ENCODE measurements at places on chromosomes 2 and 18.

DNA sequence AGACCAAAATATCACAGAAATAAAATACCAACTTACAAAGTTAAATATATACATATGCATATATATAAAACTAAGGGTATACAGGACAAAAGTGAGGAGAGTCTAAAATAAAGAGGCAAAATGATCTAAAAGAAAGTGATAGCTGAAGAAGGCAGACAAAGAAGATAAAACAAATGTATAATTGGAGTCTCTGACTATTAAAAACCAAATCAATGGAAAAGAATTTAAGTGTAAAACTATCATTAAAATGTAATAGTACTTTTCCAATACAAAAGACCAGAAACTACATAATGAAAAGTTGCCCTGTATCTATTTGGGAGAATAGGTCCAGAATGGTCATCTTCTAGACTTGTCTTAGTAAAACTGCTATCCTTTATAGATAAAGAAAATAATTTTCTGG is 267.4 kb upstream of the KLHL14 start:
- no peak for DNase-seq

DNA sequence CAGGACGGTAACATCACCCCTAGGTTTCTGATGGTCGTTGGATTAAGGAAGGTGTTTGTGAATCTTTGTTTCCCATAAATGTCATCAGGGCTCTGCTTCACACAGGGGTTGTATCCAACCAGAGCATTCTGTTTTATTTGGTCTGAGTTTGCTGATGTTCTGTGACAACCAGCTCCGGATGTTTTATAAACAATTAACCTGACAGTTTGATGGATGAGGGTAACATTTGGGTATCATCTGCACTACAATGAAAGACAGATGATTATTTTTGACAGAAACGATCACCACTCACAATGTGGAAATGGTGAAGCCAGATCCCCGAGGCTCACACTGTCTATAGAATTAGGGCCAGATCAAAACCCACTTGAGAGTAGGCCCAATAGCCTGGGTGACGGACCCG is 107.1 kb downstream of the CDC42EP3 start:
- DNase-seq: no peak

DNA sequence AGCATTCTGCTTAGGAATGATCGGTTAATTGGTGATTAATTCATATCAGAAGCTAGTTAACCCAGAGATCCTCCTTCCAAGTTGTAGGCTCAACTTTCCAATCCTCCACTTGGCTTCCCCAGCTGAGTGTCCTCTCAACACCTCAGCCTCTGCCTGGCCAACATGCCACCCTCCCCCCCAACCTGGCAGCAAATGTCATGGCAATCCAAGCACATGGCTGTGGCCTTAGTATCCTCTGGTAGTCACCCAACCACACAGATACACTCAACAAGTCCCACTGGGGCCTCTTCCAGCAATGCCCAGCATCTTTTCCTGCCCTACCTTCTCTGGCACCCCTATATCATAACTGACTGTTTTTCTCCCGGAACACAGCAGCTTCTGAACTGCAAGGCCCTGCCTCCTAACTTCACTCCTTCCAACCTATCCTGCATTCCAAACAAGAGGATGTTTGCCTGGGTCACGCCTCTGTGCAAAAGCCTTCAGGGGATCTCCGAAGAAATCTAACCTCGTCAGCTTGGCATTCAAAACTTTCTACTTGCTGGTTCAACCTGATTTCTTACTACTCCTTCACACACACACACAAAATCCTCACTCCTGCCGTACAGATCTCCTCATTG is 195.0 kb downstream of the CYP26B1 start:
- no peak for DNase-seq

GRCh38 chr2:172079416-172079815 is 5.9 kb upstream of the DLX1 start:
- no peak for DNase-seq

- peak; percentile 6 for DNase-seq
These were observed 133.5 kb downstream of the ASXL3 start for GRCh38 chr18:33711514-33711913.

- DNase-seq: peak; percentile 14
These were observed 467.1 kb downstream of the MBD2 start for GRCh38 chr18:53757328-53757727.

DNA sequence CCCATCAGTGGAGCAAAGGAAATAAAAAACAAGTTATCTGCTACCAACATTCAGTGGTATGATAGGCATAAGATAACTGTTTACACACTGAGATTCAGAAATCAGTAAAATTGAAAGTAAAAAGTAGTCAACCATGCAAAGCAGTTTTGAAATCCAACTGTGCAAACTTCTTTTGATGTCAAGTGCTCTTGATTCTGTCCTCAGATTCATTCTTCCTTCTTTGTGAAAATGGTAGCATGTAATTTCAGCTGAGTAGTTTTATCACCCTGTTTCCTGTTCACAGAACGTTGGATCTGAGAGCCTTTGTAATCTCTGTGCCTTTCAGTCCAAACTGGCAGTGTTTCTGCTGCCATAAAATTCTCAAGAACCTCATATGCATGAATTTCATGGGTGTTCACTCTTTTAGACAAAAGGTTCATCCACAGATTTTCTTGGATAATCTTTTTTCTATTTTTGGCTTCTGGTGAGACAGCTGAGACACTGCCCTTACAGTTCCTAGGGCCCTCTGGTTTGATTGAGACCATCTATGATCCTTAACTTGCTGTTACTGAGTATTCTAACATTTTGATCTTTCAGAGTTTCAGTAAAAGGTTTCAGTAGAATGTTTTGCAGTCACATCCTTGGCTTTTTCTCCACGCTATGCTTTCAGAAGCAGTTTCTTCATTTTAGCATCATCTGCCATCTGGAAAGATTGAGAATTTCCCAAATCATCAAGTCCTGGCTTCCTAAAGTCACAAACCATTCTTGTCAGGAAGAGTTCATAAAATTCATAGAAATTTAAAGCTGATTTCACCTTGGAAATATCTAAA is 272.3 kb upstream of the EPHA4 start:
- DNase-seq: no peak

DNA sequence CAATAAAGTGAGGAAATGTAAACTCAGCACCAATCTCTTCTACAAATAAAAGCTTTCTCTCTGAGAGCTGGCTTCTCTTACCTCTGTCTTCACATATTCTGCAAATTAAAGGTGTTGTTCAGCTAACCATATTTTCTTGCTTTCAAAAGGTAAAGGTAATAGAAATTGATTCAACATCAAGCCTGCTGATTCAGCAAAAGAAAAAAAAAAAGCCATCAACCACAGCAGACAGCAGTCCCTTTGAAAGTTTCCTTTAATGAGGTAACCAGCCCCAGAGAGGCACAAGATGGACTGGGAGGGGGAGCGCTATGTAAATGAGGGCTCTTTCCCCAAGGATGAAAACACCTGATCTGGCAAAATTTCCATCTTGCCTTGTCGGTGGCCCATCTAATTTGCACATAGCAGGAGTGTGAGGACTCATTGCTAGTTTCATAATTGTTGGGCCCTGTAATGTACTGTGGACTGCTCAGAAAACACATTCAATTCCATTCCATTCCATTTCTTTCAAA is 154.9 kb upstream of the SOX11 start:
- no peak for DNase-seq

DNA sequence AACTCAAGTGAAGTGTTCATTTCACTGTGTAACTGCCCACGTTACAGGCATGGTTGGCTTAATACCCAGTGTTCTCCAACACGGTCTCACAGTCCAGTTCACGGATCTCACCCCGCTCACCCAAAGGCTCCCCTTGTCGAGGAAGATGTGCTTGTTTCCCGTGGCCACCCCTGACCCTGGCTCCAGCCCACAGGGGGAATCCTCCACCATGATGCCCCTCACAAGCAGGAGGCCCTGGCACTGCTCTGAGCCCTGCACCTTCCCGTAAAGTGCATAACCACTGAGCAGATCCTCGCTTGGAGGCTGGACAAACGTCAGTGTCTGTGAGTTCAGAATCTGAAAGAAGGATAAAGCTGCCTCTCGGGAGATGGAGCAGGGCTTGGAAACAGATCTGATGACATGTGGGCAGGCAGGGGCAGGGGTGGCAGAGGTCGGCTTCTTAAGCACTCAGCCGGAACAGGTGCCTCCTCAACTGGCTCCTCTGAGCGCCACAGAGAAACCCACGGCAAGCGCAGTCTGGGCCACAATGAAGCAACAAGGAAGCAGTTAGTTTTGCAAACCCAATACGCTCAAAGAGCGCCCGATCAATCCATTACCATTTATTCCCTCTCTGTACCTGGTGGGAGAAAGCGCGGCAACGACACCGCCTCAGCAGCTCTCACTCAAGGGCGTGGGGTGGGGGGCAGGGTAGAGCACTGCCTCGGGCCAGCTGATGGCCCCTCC is 17.6 kb downstream of the HDAC4 start:
- no peak for DNase-seq

DNA sequence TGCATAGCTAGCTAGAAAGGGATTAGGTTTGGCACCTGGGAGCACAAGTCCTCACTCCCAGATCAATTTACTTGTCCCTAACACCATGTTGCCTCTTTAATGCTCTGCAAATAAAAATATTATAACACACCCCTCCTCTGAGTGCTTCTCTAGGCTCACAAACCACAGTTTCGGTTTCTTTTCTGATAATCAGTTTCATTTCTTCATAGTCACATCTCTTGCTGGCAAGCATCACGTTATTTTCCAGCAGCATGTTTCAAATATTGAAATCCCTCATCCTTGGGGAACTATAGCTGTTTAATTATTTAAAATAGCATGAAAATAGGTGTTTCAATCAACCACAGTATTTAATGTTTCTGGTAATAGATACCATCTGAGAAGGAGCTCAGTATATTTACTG is 13.9 kb upstream of the SMCHD1 start:
- DNase-seq: no peak

GRCh38 chr2:42252464-42252863 is 83.3 kb downstream of the EML4 start:
- no peak for DNase-seq

GRCh38 chr2:17672583-17673317 is 80.9 kb downstream of the SMC6 start:
- DNase-seq: peak; percentile 63

GRCh38 chr18:9526458-9526857 is 51.1 kb downstream of the RALBP1 start:
- no peak for DNase-seq

DNA sequence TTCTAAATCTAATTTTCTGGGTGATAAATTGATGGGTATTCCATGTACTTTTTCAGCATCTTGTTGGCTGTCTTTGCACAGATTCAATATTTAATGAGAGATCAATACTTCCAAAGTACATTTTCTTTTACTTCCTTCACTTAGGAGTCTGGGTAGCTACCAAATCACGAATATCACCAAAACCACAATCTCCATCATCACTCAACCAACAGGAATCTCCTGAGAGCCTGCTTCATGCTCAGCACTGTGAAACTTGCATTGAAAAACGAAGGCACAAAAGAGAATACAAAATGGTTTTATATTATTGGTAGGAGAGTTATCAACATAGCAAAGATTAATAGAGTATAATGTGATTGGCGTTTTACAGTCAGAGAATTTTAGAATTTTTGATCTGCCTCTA is 261.5 kb upstream of the DSEL start:
- peak; percentile 54 for DNase-seq

DNA sequence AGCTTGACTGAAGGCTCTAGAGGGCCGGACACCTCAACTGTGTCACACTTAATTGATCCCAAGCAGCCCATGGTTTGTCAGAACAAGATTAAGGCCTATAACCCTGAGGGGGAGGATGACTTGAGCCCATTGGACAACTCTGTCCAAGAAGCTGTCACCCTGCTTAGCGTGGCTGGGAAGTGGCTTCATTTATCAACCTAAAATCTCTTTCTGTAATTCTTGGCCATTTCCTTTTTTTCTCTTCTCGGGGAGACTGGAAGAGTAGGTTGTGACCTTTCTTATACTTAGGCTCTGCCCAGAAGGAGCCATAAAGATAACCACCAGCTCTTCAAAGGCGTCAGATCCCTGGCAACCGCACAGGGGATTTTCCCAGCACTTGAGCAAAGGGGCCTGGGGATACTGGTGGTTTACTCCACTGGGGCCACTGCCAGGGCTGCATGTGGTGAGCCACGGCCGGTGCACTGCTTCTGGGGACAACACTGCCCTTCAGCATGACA is 265.5 kb downstream of the CYRIA start:
- DNase-seq: no peak

GRCh38 chr2:40690036-40690435 is 238.1 kb upstream of the SLC8A1 start:
- no peak for DNase-seq

GRCh38 chr2:16722677-16723076 is 57.0 kb upstream of the CYRIA start:
- no peak for DNase-seq

DNA sequence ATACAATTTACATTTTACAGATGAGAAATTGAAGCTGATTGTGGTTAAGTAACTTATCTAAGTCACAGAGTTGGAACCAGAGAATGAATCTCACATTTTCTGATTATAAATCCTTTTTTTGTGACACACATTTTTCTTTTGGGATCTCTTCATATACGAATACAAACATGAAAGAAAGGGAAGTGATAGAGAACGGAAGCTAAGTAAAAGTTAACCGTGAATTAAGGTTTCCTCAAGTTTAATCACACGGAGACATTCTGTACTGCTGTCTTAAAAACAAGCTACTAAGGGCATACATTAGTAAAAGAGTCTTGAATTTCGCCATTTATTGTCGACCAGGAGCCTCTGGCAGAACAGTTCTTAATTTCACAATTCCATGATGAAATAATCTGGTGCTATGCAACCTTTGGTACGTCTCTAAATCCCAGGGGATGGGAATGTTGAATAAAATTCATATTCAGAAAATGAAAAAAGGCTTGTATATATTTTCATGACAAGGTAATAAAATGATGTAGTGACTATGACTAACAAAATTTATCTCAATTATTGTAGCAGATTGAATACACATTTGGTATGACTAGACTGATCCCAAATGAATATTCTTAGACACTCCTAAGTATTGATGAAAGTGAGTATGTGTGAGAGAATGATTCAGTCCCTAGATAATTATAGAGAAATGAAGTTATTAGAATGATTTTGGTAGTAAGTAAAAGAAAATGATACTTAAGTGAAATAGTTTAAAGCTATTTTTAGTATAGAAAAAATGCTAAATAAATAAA is 40.3 kb upstream of the ZSWIM2 start:
- DNase-seq: peak; percentile 74

DNA sequence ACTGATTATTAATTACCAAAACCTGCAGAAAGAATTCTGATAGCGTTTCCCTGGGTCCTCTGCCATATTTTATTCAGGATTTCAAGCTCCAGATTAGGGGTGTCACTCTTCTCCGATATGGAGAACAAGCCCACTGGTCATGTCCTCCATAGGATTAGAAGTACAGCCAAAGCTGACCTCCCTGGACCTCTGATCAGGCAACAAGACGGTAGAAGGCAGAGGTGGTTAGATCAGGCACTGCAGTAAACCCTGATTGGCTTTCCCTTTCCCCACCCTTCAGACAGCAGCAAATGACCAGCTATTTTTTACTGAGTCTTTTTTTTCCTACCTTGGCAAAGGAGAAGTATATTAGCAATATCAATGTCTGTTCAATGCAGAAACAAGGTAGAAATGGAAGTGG is 37.7 kb downstream of the SPC25 start:
- DNase-seq: no peak

DNA sequence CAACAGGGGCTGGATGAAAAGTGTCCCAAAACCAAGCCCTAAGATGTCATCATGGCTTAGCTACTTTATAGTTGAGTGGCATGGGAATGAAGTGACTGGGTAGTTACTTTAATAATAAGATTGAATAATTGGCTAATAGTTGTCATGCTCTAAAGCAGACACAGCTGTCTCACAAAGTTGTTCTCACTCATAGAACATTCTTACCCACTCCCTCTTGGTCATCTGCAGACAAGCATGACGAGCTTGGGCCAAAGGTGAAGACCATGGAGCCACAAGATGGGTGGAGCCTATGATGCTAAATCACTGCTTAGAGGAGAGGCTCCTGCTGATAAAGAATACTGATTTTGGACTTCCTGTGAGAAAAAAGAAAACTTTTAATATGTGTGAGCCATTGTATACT is 62.4 kb upstream of the MMADHC start:
- no peak for DNase-seq

Data from fibroblast of upper back skin (primary cell).